ENCODE measurements at places on chromosomes 3 and 15. TPM values are rescaled to one million over a fixed set of nuclear protein-coding genes. Genes with fewer than 3 reads are reported as not detected.

The DNAH12 gene
- total RNA-seq, result 1.1 TPM

- DNase-seq, result peak; percentile 89
Measured at GRCh38 chr3:138923531-138923994, 23.4 kb downstream of the FOXL2 start.

DNA sequence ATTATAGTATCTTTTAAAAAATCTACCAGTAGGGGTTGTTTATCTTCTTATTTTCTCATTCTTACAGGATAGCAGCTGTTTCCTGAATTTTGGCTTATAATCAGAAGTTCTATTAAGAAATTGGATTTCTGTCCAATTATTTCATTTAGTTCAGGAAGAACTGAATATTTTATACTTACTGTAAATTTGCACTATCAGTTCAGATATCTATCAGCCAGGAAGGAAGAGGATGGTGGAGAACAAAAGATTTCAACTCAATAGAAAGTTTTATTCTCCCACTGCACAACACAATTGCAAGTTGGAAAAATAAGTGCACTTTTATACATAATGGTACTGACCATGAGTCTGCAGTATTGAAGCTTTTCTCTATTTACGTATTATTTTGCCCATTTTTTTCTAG, 400.9 kb downstream of the PLOD2 start:
- no peak for DNase-seq

- no peak for DNase-seq
Measured at GRCh38 chr3:194930377-194931204, 244.9 kb downstream of the FAM43A start.

The AMOTL2 gene
- total RNA-seq, result 71.4 TPM

The CHAC1 gene
- 22.1 TPM for total RNA-seq

- no peak for DNase-seq
Measured at GRCh38 chr3:13005301-13005700, 67.9 kb downstream of the IQSEC1 start.

- DNase-seq, result no peak
Measured at GRCh38 chr3:157807280-157807679, 298.9 kb downstream of the SHOX2 start.

Data from hepatocyte (in vitro differentiated cells).